Kidney capillary endothelial cell (primary cell): ENCODE measurements at places on chromosomes 4 and X.

GRCh38 chrX:88526385-88526784 lies 220.6 kb upstream of the CPXCR1 start:
- no peak for DNase-seq

GRCh38 chr4:2276581-2277325 lies 14.8 kb upstream of the MXD4 start:
- DNase-seq, result no peak

DNA sequence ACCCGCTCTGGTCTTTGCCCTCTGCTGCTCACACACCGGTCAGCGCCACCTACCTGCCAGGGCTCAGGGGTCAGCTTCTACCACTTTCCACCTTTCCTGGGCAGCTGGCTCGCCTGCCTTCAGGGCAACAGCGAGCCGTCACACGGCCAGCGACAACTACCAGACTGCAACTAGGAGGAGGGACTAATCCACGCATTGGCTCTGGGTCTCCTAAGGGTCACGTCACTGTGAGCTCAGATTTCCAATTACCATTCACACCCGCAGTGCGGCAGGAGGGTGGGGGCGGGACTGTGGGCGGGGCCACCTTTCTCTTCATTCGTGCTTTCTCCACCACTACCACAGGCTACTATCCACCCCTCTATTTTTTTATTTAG lies at the start of gene BEX5:
TSS of gene BEX5 (minus strand) at position 172 of the 374 bp plus-strand sequence. CDS start 1,712 bp downstream, outside the sequence.
- DNase-seq, result peak; percentile 7

GRCh38 chr4:108611365-108611764 lies 9.0 kb upstream of the RPL34 start:
- DNase-seq, result no peak

DNA sequence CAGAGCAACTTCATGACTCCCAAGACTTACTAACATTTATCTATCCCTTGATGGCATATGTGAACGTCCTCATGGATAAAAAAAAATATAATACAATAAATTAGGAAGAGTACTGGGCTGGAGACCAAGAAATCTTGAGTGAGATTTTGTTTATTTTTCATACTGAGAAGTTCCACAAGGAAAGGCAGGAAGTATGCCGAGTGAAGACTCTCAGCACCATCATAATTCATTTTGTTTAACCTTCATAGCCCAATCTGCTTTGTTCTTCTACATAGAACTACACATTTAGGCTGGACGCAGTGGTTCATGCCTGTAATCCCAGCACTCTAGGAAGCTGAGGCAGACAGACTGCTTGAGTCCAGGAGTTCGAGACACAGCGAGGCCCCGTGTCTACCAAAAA lies 198.3 kb downstream of the NSUN7 start:
- no peak for DNase-seq

GRCh38 chr4:81684352-81684751 lies 212.6 kb upstream of the RASGEF1B start:
- no peak for DNase-seq

- no peak for DNase-seq
Measured at GRCh38 chrX:70456256-70456655, 11.6 kb downstream of the DLG3 start.

- DNase-seq, result no peak
Measured at GRCh38 chrX:9534686-9535085, 69.8 kb downstream of the TBL1X start.

DNA sequence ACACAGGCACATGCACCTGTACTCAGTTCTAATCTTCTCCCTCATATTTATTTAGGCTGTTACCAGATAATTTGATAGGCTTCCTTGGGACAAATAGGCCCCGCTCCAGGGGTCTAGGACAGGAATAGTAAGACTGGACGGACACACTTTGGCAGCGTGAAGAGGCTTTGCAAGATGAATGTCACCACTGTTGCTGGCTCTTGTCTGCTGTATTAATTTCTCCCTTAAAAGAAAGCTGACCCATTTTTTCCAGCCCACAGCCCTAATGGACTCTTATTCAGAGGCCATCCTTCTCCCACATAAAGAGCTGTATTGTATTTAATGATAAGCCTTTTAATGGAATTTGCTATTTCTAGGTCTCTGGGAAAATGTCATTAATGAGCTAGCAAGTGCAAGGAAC lies 18.0 kb downstream of the FAM184B start:
- no peak for DNase-seq

DNA sequence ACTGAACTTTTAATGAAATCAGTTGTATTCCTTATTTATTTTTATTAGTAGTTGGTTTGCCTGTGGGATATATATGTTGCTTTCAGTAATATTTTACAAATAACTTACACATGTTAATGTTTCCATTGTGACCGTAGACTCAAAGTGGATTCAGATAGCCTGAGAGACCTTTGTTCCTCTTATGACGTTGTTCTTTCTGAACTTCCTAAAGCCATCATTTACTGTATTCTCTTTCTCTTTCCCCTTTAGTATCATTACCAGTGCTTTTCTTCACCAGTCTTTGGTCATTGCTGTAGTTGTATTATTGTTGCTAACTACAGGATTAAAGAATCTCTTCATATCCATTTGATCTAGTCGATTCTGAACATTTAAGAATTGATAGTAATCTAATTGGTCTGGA lies 4.3 kb downstream of the STIM2 start:
- peak; percentile 26 for DNase-seq

DNA sequence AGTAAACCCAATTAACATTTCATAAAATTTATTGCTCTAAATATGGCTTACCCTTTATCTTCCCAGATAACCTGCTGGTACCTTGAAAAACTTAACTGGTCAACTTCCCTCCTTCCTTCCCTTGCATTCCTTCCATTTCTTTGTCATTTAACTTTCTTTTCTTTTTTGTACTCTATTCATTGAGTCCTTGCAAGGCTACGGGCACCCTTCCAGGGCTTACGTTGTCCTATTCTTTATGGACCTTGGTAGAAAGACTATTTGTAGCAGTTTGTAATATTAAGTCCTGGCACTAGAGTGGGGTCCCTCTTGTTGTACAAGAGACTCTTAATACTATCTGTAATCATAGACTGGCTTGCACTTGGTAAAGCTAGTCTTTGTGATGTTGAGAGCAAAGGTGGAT lies 8.0 kb upstream of the GATB start:
- DNase-seq, result no peak

GRCh38 chrX:72078411-72078810 lies 53.3 kb downstream of the RTL5 start:
- no peak for DNase-seq
